ENCODE measurements at places on chromosomes 4 and X.

DNA sequence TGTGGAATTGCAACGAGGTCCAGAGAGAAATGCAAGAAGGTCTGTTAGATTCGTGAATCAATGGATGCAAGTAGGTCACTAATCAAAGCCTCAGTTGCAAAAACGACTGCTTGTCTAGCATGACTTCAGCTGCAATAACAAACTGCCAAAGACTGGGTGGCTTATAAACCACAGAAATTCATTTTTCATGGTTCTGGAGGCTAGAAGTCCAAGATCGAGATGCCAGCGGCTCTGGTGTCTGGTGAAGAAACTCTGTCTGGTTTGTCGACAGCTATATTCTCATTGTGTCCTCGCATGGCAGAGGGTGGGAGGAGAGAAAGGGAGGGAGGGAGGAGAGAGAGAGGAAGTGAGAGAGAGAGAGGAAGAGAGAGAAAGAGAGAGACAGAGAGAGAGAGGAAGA is 114.7 kb downstream of the MXRA5 start:
- DNase-seq: no peak

DNA sequence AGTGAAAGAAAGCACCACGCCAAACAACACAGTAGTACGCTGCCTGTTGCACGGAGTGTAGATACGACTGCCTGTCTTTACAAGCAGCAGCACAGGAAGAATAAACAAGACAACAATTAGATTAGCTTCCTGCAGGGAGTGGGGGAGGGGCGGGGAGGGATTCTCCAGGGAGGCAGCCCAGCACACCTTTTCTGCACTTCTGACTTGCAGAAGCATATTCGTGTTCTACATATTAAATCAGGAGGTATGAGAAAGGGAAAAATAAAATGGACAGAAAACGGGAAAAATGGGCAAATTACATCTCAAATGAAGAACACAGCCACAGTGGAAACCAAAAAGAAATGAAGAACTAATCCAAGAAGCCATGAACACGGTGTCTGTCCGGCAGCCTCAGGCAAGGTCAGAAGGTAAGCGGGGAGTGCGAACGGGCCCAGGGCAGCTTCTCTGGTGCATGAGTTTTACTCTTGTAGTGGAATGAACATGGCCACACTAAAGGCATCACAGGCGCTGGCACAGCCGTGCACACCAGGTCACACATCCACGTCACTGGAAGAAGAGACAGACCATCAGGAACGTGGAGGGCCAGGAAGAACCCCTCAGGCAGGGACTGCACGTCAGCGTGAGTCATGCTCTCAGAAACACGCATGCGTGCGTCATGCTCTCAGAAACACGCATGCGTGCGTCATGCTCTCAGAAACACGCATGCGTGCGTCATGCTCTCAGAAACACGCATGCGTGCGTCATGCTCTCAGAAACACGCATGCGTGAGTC is 20.1 kb upstream of the ADRA2C start:
- peak; percentile 51 for DNase-seq

GRCh38 chr4:86508436-86508835 is 85.7 kb upstream of the PTPN13 start:
- DNase-seq: peak; percentile 94

GRCh38 chr4:83643036-83643435 is 107.1 kb downstream of the GPAT3 start:
- no peak for DNase-seq

GRCh38 chrX:35406386-35406785 is 391.8 kb upstream of the MAGEB16 start:
- no peak for DNase-seq

DNA sequence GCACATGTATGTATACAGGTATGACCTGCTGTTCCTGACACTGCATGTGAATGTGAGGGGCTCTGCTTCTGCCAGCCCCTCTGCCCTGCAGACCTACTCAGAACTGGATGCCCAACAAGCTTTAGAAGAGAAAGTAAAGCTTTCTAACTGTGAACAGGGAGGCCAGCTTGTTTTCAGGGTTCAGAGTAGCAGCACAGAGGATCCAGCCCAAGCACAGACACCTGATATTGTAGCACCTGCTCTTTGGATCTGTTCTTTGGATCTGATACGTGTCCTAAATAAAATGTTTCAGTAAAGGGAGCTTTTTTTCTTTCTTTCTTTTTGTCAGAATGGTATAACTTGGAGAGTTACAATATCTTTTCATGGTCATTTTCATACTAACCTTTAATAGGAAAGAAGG is 19.2 kb downstream of the DCUN1D4 start:
- no peak for DNase-seq

DNA sequence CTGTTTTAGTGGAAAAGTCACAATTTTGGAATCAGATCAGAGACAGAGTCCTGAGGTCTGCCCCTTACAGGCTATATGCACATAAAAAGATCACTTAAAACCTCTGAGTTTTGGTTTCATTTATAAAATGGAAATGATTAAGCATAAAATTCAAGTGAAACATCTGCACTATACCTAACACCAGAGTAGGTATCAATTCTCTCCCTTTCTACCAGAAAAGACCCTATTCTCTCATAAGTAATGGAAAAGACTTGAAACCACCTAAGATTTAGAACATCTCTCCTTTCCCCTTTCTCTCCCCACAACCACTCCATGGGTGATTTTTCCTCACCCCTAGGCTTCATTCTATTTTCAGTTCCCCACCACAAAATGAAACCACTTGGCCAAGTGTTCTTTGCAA is 907 bp downstream of the LHFPL1 start:
- no peak for DNase-seq

DNA sequence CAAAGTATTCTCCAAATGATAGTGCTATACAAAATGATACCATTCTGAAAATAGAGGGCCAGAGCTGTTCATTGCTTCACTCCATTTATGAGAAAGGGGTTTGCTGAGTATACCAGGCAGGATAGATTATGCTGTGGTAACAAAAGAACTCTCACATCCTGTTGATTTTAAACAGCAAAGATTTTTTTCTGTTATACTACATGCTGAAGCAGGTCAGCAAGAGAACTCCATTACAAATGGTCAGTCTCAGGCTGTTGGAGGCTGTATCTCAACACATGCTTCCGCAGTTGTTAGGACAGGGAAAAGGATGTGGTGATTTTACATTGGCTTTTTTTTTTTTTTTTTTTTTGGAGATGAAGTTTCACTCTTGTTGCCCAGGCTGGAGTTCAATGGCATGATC is 13.7 kb upstream of the KLHL5 start:
- DNase-seq: peak; percentile 9

DNA sequence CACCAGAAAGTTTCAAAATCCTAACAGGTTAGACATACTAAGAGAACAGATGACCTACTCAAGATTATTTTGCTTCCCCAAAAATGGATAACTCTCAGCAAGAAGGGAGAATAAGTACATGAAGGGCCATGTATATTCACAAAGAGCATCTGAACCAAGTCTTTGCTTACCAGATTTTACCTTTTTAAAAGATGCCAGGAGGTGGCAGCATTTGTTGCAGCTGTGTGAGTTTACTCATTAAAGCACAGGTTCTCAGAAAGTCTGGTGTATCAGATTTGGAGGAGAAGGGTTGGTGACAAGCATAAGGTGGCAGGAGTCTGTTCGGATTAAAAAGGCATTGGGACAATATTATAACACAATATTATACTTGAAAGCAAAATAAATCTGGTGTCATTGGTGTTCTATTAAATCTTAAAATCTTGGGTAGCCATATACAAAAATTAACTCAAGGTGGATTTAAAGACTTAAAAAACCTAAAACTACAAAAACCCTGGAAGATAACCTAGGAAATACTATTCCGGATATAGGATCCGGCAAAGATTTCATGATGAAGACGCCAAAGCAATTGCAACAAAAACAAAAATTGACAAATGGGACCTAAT is 51.3 kb upstream of the NFKB1 start:
- peak; percentile 67 for DNase-seq

DNA sequence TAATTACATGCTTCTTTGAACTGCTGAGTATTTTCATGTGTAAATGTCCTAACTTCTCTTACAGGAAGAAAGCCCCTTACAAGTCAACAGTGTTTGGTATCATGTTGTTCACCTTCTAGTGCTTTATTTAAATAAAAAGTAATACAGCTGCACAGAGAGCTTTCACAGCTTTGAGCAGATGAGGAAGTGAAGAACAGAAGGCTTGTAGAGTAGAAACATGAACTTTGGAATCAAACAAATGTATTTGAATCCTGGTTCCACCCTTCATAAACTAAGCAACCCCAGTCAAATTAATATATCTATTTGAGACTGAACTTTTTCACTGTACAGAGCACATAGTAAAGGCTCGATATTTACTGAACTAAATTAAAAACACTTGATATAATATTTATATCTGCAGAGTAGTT is 120.5 kb downstream of the CAMK2D start:
- no peak for DNase-seq

GRCh38 chrX:15973299-15973698 is 118.7 kb upstream of the AP1S2 start:
- DNase-seq: peak; percentile 65

DNA sequence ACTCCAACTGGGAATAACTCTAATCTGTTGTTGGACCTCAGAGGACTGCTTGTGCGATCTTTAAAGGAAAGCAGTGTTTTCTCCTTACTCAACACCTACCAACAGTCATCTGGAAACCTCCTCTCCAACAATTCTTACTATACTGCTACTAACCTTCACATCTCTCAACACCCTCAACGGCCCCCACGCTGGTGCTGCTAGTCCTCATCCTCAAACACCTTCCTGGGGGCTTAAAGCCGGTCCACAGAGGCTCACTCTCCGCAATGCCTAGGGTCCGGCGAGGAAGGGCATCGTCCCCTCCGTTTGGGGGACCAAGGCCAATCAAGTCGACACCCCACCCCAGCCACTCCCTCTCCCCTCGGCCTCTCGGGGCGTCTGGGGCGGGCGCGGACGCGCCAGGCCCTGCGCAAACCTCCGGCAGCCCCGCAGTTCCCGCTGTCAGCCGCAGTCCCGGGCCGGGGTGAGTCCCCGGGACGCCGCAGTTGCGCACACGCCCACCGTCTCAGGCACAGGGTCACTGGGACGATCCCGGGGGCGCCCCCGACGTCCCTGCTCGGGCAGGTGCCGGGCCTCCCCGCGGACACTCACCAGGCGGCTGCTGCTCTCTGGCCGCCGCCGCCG is 418 bp downstream of the TAB3 start:
- peak; percentile 6 for DNase-seq

GRCh38 chrX:19791562-19791961 is 95.8 kb downstream of the SH3KBP1 start:
- DNase-seq: peak; percentile 18

- DNase-seq: peak; percentile 19
These were observed 3.1 kb downstream of the POLR2B start for GRCh38 chr4:56981795-56982201.

DNA sequence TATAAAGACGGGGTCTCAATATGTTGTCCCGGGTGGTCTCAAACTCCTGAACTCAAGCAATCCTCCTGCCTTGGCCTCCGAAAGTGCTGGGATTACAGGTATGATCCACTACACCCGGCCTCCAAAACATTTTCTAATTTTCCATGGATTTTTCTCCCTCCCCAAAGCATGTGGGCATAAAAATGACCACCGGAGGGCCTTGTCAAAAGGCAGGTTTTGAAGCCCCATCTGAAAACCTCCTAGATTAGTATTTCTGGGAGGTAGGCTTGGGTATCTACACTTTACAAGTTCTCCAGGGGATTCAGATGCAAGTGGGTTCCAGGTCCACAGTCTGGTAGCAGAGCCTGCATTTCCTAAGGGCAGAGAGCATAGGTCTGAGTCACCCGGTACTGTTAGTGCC is 1.4 kb upstream of the GPR173 start:
- peak; percentile 33 for DNase-seq

GRCh38 chr4:77711469-77711868 is 105.8 kb downstream of the CXCL13 start:
- DNase-seq: no peak

DNA sequence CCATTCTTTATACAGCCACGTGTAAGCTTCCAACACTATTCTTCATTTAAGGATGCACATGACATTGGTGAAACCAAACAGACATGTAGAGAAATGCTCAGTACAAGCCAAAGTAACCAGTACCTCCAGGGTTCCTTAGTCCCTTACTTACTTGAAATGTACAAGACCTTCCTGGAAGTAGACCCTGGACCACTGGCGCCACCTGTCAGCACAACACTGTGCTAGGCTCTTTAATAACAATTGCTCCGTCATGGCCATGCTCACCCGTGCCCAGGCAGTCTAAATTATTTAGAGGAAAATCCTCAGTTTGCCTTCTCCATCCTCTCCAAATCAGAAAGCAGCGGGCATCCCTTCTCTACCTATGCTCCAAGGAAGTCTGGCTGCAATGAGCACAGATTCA is 52.7 kb downstream of the ADGRA3 start:
- DNase-seq: no peak

DNA sequence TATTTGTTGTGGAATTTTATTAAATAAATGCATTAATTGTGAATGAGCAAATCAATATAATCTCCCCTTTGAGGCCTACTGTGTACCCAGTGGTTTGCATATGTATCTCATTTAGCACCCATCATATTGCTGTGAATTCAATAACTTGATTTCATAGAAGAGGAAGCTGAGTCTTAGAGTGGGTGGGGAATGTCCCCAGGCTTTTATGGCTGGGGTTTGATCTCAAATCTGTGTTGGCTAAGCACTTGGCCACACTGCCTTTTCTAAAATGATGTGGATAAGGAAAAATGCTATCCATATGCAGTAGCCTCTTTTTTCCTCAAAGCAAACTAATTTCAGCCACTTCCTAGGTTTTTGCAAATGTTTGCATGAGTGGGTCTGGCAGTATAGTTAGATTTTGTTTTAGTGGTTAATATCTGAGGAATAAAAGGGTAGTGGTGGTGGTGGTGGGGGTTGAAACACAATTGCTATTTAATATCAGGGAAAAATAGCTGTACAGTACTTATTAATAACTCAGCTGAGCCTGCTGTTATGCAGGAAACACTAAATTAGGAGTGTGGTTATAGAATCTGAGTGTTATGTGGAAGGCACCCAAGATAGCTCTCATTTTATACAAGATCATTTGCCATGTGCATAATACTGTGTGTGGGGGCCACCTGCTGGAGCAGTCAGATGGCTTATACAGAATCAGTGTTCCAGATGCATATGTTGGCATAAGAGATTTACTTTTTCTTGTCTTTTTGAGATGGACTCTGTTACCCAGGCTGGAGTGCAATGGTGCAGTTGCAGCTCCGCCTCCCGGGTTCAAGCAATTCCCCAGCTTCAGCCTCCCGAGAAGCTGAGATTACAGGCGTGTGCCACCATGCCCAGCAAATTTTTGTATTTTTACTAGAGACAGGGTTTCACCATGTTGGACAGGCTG is 108.0 kb downstream of the TMEM131L start:
- DNase-seq: peak; percentile 87

GRCh38 chr4:101141230-101141629 is 206.1 kb downstream of the PPP3CA start:
- no peak for DNase-seq

DNA sequence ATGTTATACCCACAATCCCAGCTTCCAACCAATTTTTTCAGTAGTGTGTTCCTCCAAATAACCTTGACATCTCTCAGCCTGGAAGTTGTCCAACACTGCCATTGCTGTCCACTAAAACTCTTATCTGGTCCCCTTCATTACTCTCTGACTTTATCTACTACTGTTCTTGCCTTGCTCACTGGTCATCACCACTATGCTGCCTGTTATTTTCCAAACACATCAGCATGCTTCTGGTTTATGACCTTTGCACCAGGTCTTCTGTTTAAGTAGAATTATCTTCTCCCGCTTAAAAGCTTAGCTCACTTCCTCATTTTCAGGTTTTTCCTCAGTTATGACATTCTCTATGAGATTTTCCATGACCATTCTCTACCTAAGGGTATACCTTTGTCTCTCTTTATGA is 5.5 kb downstream of the ELMOD2 start:
- DNase-seq: no peak

- no peak for DNase-seq
These were observed 12.8 kb upstream of the TMSB4X start for GRCh38 chrX:12962041-12962504.

- DNase-seq: no peak
These were observed 89.4 kb downstream of the ABLIM2 start for GRCh38 chr4:8069102-8069752.

Data from EH (cell line).